Fibroblast of the aortic adventitia (primary cell): ENCODE measurements at places on chromosomes 4 and X.

GRCh38 chrX:45077748-45078424, 122.8 kb downstream of the DIPK2B start:
- DNase-seq: peak; percentile 3

DNA sequence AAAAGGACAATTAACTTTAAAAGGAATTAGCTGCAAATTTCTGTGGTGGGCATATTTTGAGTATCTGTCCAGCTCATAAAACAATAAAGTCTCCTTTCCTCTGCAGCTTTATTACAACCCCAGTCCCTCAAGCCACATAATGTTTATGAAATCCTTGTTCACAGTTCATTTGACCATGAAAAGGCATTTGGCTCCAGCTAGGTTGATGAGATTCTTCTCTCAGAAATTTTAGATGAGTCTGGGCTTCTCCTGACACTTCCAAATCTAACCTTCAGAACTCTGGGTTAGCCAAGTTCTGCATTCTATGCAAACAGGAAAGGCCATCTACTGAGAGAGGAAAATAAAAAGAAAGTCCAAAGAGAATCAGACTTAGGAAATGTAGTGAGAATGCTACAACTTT, 156.8 kb downstream of the GRXCR1 start:
- DNase-seq: no peak

- DNase-seq: no peak
Measured at GRCh38 chr4:7660176-7661039, 225.7 kb upstream of the PSAPL1 start.

- DNase-seq: no peak
Measured at GRCh38 chr4:170773709-170774273, 684.0 kb upstream of the AADAT start.

DNA sequence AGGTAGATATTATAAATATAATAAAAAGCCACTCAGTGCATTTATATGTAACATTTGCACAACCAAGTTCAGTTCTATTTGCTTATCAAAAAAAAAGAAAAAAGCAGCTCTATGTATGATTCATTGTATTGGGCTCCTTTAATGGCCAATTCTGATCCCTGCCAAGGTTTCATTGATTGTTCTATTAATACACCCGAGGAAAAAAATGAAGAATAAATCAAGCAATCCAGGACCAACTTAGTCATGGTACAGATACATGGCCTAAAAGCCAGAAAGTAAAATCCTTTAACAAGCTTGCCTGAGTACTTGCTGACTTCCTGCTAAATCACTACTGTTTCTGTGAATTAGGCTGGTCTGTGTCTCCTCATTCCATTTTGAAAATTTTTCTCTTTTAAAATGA, 77.6 kb upstream of the PCDH7 start:
- peak; percentile 4 for DNase-seq

GRCh38 chr4:8290701-8290970, 21.1 kb downstream of the HTRA3 start:
- no peak for DNase-seq

- DNase-seq: peak; percentile 4
Measured at GRCh38 chrX:64093761-64094160, 111.7 kb downstream of the AMER1 start.
